ENCODE measurements at places on chromosomes 1 and 21.

DNA sequence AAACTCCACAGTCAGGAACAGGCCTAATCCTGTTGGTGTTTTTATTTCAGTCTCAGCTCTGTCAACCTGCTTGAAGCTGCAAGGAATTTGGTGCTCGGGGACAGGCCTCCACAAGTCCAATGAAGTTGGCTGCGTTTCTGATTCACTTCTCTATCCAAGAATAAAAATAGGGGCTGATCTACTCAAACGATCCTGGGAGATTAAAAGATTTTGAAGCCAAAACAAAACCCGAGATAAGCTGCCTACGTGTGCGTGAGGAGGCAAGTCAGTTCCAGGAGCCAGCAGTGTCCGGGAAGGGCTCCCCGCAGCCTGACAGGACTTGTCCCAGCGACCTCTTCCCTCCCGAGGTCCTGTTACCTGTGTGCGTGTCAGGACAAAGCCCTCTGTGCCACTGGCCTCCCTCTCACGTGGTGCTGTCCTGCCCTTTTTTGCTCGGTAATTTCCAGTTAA, 98.0 kb downstream of the ETS2 start:
- no peak for DNase-seq

- DNase-seq, result no peak
Measured at GRCh38 chr1:60924964-60925798, 157.2 kb upstream of the NFIA start.

- DNase-seq, result no peak
Measured at GRCh38 chr1:207691841-207692240, 46.9 kb downstream of the CR1L start.

DNA sequence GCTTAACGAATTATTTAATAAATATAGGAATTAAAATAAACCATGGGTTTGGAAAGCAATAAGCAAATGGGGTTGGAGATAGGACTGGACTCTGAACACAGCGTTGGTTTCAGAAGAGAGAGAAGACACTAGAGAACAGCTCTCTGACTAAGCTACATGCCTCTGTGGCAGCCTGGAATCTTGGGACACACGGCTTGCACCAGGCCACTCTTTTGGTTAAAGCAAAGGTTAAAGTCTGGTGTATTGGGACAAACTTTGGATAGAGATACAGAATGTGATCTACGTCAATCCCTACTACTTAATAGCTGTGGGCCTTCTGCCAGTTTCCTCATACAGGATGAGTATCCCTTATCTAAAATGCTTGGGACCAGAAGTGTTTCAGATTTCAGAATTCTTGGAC, 49.7 kb upstream of the HSD17B7 start:
- DNase-seq, result no peak

DNA sequence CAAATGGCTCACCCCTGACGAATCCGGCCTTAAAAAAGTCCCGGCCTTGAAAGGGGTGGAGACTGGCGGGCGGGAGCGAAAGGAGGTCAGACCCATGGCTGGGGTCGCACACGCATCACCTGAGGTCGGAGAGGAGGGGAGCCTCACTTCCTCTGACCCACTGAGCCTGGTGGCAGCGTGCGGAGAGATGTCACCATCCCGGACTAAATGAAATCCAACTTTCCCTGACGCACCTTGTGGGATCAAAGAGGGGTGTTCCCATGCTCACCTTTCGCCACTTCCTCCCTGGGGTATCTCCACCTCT, 709 bp upstream of the SLC41A1 start:
- no peak for DNase-seq

DNA sequence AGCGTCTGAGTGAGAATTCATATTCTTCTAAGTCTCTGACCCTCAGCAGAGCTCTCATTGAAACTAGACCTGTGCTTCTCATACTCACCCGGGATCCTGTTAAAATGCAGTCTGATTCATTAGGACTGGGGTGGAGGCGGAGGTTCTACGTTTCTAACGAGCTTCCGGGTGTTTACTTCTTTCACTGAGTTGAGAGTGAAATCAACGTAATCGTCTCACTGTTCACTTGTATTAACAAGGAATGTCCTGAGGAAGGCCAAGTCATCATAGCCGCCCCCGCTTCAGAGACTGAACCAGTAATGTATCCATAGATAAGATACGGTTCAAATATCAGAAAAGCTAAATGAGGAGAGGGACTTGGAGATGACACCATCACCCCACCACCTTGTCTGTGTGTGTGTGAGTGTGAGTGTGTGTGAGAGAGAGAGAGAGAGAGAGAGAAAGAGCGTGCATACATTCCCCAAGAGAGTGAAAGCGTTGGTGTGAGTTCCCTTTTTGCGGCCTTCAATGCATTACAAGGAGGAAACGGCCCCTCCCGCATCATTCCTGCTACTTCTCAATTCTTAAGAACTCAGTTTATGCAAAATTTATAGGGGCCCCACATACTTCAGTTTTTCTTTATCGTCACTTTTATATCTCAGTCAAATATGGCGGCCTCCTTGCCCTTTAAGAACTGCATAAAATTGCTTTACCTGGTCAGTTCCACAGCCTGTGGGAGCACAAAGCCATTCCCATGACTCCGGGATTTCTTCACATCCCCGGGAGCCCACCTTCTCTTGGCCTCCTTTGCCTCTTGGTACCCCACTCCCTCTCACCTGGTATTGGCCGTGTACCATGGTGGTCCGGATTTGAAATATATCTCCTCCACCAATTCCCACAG, 19.8 kb downstream of the KMO start:
- peak; percentile 55 for DNase-seq

- DNase-seq, result no peak
Measured at GRCh38 chr1:200334661-200335256, 75.1 kb downstream of the ZNF281 start.

DNA sequence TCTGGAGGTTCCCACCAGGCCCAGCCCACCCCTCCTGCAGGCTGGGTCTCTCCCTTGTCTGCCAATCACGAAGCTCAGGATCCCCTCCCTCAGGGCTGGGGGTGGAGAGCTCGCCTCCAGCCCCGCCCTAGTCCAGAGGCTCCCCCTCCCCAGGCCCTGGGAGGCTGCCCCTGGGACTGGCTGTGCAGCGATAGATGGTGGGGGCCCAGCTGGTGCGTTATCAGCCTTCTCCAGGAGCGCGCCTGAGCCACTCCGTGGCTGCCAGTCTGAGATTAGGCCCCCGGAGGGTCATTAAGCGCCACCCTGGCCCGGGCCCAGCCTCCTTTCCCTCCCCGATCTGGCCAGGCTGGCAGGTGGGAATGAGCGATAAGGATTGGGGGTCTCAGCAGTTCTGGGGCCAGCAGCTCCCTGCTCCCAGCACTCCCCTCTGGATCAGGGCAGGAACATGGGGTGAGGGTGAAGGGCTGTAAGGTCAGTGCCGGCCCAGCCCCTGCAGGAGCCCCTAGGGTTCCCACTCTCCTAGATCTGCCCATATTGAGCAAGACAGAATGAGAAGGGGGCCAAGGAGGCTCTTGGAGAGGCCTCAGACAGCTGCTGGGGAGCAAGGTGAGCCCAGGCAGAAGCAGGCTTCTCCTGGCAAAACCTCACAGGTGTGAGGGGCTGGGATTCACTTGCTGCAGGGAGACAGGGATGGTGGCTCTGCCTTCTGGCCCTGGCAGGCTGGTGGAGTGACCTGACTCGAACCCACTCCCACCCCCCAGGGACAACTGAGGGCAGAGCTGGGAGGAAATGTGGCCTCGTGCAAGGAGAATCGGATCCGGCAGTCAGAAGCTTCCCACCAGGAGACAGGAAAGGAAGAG, 8.5 kb downstream of the PDZK1IP1 start:
- no peak for DNase-seq

DNA sequence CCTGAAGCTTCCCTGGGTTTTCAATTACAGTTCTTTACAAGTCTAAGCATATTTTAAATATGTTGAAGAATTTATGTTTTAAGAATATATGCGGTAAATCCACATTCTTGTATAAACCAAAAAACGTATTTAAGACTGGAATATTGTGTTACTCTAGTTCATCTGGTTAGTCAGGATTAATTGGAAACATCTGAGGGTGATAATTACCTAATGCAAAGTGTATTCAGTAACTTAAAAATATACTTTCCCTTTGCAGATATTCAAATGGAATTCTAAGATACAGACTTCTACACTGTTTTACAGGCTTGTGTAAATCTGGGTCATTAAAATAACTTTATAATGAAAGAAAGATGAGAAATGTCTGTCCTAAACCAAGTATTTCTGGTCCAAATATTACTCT, 302.0 kb downstream of the VAV3 start:
- DNase-seq, result no peak

GRCh38 chr1:229531326-229531725, 23.2 kb upstream of the NUP133 start:
- DNase-seq, result no peak

DNA sequence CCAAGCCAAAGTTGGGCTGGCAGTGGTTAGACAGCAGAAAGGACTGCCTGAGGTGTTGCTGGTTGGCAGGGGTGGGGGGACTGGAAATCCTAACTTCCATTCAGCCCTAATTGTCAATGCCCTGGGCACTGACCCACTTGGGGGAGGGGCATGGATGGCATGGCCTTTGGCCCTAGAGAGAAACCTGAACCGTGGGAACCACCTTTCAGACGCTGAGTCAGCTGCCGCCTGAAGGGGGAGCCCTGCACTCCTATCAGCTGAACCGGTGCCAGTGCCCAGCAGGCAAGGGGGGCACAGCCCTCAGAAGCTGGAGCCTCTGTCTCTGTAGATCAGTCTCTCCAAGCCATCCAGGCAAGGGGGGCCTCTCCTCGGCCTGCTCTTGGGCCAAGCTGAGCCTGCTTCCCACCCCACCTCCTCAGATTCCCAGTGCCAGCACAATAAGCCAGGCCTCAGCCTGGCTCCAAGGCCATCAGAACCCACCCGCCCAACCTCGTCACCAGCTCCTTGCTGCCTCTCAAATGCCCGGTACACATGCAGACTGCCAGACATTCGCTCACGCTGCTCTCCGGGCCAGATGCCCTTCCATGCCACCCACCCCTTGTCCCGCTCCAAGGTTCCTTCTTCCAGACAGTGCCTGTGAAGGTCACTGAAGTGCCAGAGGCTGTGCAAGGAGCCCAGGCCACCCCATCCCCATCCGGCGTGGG, 11.6 kb downstream of the TINAGL1 start:
- peak; percentile 53 for DNase-seq

DNA sequence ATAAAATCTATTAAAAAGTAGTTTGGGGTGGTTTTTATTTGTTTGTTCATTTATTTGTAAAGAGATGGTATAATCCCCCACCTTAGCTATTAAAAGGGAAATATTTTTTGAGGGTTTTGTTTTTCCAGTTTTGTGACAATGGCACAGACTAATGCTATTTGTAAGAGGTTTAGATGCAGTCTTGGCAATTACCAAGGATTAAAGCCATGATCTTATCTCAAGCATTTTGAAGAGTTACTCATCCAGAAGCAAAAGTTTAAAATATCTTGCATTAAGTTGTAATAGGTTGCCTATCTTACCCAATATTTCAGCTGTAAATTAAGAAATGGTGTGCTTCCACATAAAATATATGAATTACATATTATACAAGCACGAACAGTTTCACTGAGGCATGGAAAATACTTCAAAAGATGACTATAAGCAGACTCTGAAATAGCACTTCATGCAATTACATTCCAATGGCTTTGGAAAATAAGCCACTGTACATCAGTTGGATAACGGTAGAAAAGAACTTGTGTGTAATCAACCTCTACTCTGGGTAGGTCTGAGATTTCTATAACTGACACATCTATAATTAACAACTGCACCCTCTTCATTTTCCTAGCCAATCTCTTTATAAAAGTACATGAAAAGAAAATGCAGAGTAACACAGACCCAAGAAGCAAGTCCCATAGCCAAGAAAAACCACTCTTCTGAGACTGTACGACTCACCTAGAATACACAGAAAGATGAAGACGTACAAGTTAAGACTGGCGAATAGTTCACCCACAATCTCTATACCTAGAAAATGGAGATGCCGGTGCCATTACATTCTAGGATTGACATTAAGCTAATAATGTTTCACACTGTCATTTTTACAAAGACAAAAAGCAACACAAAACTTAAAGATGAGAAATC, 95.2 kb downstream of the PTPN14 start:
- no peak for DNase-seq

DNA sequence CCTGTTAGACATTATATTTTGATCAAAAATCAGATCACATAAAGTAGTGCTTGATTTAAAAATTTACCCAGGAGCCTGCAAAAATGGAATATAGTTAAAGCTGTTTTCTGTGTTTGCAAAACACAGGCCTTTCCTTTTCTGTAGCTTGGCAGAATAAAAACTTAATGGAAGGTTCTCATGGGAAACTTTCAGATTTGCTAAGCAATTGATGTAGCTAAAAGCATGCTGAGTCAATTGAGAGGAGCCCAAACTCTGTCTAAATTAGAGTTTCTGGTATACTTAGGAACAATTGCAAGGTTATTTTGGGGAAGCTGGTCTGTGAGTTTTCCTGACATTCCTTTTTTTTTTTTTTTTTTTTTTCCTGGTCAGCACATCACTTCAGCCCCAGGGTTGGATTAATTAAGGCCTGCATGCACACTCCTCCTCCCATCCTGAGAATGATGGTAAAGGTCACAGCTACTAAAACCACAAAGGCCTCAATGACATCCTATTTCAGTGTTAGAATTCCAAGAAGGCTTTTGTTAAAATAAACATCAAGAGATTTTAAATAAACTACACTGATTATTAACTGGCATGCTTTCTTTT, 608.7 kb downstream of the PLPP3 start:
- DNase-seq, result no peak

- no peak for DNase-seq
Measured at GRCh38 chr1:1286313-1287261, 6.4 kb downstream of the SCNN1D start.

DNA sequence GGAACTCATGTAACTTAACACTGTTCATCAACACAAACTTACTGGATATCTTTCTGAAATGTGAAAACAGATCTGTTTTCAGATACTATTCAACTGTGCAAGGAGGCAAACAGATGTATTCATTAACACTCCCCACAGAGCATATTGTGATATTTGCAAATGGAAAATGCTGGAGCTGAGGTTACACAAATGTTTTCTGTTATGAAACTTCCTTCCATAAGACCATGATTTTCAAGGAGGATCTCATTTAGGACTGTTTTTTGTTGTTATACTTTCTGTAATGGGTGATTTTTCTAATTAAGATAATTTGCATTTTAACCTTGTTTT, 56.1 kb downstream of the GABPA start:
- DNase-seq, result no peak

DNA sequence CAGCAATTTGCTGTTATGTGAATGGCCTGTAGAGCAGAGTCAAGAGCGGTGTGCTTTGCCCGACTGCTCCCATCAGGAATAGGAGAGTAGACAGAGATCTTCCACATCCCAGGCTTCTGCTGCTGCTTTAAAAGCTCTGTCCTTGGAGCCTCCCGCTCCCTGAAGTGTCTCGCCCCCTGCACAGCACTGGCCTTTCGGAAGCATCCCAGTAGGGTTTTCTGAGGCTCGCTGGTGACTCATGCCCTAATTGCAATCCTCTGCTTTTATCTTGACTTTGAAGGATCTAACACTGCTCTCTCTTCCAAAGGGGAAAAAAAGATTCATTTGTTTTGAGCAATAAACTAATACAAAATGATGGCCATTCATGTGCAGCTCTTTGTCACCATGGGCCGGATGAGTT, 13.3 kb upstream of the CD101 start:
- DNase-seq, result no peak

GRCh38 chr1:180609643-180610555, 21.9 kb upstream of the XPR1 start:
- DNase-seq, result no peak

Data from stimulated activated CD4-positive, alpha-beta T cell treated with anti-CD3 and anti-CD28 coated beads, Interleukin-4, amount 100 ng/mL, for 1 hour (primary cell).